RWPE1 (cell line): ENCODE measurements at places on chromosomes 4 and X.

DNA sequence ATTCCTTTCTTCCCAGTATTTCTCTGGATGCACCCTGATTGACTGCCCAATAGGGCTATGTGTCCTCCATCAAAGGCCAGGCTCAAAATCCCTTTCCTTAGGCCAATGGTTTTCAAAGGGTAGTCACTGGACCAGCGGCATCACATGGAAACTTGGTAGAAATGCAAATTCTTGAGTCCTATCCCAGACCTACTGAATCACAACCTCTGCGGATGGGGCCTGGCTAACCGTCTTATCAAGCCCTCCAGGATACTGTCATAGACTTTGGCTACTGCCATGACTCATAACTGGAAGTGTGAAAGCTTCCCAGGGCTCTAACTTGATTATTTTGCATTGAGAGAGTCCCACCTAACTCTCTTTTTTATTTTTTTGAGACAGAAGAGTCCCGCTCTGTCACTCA lies 71.9 kb upstream of the TFDP3 start:
- DNase-seq: no peak

- DNase-seq: no peak
Measured at GRCh38 chr4:154478128-154478527, 13.5 kb downstream of the DCHS2 start.

GRCh38 chrX:103404231-103405008 lies 28.1 kb downstream of the BEX3 start:
- peak; percentile 35 for DNase-seq

DNA sequence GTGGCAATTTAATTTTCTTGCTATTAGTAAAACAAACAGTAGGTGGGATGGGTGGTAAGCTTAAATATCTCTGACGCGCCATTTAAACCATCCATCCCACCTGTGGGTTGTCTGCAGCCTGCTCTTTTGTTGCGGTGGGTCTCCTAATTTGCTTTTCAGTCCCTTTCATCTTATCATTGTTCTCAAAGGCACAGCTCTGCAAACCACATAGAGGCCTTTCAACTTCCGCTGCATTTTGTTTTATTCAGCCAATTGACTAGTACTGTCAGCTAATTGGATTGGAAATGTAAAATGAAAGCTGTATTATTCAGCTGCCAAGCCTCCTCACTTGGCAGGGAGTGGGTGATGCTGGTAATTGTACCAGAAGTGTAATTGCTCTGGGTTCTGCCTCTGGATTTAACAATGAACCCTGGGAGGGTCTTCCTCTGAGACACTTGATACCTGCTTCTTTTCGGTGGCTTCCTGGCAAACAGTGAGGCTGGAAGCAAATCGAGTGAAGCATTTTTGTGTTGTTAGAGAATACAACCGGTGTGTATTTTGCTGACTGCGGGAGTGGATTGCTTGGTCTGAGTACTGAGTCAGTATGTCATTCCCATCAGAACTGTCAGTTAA lies 165.6 kb downstream of the FRAS1 start:
- DNase-seq: no peak

- DNase-seq: no peak
Measured at GRCh38 chr4:86819561-86819960, 29.6 kb downstream of the SLC10A6 start.

- DNase-seq: no peak
Measured at GRCh38 chr4:116015062-116015461, 901.6 kb upstream of the NDST4 start.

- DNase-seq: no peak
Measured at GRCh38 chr4:110164251-110164650, 34.2 kb downstream of the ELOVL6 start.

DNA sequence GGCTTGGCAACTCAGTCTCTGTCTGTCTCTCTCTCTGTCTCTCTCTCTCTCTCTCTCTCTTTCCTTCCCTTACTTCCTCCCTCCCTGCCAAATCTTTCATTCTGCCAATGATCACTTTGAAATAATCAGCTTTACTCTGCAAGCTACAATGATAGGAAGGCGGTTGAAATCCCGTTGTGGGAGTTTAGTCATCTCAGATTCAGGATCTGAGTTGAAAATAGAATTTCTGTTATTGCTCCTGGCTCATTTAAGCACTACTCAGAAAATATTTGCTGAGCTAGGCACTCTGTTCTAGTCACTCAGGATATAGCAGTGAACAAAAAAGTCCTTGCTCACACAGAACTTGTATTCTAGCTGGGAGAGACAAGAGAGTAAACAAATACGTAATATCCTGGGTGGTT lies 56.3 kb upstream of the DCTD start:
- DNase-seq: no peak
